Fibroblast of skin of left biceps (primary cell): ENCODE measurements at places on chromosomes 12 and 14.

DNA sequence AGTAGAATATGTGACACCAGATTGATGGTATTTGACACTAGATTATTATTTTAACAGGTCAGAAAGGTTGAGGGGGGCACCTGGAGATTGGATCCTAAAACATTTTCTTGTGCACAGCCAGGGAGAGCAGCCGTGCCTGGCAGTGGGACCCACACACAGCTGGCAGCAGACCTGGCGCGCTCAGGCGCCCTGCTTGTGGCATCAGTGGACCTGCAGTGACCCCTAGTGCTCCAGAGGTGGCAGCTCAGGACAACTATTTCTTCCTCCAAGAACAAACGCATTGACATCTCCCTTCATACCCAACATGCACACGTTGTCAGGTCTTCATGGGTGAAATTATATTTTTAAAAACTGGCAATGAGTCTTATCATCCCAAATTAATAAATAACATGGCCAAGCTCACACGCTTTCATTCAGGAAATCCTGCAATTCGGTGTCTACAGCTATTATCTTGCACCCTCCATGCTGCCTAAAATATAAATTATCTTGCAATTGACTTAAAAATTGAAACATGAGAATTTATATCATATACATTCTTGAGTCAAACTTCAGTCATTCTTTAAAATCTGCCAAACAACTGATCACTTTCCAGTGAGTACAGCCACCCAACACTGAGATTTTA lies 7.7 kb upstream of the TMEM132D start:
- peak; percentile 19 for DNase-seq

DNA sequence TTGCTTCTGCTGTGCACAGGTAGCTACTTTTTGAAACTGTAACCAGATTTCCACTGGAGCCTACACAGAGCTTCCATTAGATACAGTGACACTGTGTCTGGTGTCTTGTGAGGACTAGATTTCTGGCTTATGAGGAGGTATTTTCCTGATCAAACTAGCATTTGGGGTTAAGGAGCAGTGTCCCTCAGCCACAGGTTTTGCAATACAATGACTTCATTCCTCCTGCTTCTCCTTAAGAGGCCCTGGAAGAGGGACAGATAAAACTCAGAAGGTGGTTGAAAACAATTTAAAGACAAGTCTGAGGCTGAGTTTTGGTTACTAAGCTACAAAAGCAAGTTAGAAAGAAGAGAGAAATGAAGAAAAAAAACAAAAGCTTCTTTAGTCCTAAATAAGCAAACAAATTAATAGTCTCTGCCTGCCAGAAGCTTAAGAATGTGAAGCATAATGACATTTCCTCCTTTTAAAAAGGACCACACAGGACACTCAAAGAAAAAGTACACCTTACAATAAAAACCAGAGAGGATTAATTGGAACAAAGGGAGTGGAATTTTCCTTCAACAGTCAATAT lies 53.0 kb downstream of the PKP2 start:
- no peak for DNase-seq

- DNase-seq: peak; percentile 2
These were observed 34.1 kb downstream of the SCFD1 start for GRCh38 chr14:30656190-30656632.

GRCh38 chr12:89899651-89900050 lies 191.0 kb upstream of the ATP2B1 start:
- no peak for DNase-seq

GRCh38 chr14:56216626-56217379 lies 98.6 kb downstream of the PELI2 start:
- DNase-seq: peak; percentile 41

GRCh38 chr14:70005281-70005805 lies 126.1 kb downstream of the SMOC1 start:
- no peak for DNase-seq

DNA sequence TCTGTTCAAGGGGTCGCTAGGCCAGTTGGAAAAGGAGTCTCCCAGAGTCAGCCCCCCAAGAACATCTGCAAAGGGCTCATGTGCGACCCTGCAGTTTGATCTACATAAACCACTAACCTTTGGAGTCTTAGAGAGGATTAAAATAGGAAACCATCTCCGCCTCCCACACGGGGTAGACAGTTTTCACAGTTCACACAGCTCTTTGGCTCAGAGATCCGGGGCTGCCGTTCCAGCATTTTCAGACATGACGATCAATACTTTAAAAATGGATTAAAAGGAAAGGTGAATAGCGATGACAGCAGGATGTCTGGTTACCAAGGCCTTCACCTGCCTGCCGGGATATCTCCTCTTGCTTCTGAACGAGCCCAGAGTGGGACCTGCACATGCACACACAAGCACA lies 59.8 kb upstream of the BCL11B start:
- no peak for DNase-seq

DNA sequence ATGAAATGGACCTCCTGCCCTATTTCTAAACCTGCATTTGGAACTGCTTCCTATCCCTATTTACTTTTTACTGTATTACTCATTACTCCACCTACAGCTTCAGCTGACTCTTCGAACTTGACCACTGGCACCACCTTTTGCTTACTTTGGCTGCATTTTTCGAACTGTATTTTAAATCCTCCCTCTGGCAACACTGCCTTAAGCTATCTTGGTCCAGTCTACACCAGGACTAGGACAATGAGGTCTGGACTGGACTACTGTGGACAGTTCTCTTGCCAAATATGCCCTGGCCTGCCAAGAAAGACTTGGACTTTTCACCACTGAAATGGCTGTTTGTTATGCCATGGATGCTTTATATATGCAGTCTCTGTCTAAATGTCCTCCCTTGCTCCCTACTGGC lies 328.1 kb downstream of the BTG1 start:
- DNase-seq: no peak

GRCh38 chr14:89721956-89722355 lies 232.6 kb downstream of the EFCAB11 start:
- DNase-seq: no peak

GRCh38 chr12:103901518-103902173 lies 28.6 kb upstream of the HSP90B1 start:
- DNase-seq: no peak

DNA sequence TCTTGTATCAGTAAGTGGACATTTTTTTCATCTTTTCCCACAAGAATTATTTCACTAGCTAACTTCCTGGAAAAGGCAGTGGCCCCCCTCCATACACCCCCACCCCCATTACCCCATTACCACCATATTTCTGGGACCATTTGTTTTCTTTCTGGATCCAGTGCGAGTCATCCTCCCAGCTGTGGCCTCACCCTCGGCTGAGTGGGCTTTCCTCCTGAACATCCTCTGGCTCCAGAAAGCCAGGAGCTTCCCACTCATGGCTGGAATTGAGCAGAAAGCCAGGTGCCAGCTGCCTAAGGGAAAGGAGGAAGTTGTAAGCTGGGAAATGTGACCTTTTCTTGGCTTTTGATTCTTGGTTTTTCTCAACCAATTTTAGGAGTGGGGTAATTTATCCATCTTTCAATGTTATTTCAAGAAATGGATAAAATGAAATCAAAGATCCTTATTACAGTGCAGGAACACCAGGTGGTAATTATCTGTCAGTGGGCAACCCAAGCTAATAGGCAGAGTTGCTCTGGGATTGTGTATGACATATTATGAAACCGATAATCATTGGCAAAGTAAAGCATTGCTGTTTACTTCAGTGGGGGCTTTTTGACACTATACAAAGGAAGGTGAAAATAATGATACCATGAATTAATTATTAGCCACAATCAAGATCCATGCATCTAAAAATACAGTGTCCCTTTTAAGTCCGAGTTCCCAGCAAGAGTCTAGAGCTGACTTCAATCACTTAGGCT lies 124.6 kb downstream of the KICS2 start:
- no peak for DNase-seq

GRCh38 chr14:56891226-56891625 lies 80.9 kb upstream of the OTX2 start:
- no peak for DNase-seq

- DNase-seq: no peak
These were observed 5.6 kb downstream of the FAM234B start for GRCh38 chr12:13049816-13050215.

DNA sequence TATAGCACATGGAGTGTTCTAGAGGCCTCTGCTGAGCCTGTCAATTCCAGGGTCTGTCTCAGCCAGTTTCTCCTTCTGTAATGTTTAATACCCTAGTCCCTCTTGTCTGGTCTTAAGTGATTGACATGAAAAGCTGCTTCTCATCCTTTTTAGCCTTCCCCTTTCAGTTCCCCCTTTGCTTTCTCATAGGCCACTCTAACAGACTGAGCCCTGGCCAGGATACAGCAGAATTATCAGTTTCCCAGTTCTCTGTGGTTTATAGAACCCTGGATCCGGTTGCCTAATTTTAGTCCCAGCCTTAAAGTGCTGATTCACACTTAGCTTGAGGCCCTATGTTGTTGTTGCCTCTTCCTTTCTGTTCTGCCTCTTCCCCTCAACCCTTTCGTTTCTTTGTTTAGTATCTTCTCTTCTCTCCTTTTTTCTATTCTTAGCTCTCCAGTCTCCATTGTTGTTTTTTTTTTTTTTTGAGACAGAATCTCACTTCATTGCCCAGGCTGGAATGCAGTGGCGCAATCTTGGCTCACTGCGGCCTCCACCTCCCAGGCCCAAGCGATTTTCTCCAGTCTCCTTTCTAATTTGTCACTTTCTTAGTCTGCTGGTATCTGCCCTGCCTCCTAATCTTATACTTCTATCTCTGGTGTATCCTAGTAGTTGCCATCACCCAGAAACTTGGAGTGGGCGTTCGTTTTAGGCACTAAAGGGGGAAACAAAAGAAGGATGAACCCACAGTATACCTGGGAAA lies 2.9 kb upstream of the BIN2 start:
- peak; percentile 30 for DNase-seq

GRCh38 chr12:51955702-51956101 lies 4.2 kb downstream of the ACVR1B start:
- no peak for DNase-seq

DNA sequence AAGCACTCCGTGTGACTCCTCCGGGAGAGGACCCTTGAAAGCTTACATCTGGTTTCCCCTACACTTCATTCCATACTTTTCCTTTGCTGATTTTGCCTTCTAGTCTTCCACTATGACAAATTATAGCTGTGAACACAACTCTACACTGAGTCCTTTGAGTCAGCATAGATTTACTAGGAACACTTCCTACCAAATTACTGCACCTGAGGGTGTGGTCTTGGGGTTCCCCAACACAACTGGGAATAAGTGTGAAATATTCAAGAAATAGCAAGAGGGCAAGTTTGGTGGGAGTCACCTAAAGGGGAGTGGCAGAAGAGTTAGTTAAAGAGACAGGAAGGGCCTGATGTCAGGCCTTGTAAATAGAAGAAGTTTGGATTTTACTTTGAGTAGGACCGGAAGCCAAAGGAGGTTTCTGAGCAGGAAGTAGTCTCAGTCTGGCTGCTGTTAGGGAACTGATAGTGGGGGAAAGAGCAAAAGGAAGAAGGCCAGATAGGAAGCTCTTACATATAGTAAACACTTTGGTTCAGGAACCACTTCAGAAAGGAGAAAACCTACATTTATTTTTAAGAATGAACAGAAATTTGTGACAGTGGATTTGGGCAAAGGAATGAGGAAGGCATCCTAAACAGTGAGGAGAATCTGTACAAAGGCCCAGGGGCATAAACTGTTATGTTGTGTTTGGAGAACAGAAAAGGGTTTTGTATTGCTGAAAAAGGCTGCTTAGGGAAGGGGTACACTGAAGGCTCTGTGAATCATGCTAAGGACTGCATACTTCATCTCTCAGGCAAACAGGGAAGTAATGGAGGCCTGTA lies 14.2 kb downstream of the SEL1L start:
- no peak for DNase-seq

GRCh38 chr12:127962303-127962702 lies 304.7 kb upstream of the TMEM132C start:
- DNase-seq: no peak

GRCh38 chr12:47615711-47616110 lies 90.1 kb downstream of the RPAP3 start:
- no peak for DNase-seq

- DNase-seq: no peak
These were observed 94.2 kb downstream of the PLEKHA5 start for GRCh38 chr12:19223695-19224094.

DNA sequence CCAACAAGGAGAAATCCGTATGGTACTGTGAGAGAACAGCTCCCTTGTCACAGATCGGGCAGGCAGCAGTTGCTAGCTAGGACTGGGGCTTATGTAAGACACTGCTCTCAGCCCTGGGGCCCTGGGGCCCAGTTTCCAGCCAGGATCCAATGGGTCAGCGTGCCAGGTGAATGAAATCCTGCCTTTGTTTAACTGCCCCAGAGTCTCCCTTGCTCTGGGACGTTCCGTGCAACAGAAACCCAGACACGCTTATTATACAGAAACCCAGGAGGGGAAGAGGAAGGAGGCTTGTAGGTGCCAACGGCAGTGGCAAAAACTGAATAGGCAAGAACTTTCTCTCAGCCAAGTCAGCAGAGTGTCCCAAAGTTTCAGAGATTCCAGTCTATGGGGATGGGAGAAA lies 110.6 kb downstream of the DIO2 start:
- no peak for DNase-seq

GRCh38 chr14:104650057-104650980 lies 39.1 kb upstream of the INF2 start:
- no peak for DNase-seq

DNA sequence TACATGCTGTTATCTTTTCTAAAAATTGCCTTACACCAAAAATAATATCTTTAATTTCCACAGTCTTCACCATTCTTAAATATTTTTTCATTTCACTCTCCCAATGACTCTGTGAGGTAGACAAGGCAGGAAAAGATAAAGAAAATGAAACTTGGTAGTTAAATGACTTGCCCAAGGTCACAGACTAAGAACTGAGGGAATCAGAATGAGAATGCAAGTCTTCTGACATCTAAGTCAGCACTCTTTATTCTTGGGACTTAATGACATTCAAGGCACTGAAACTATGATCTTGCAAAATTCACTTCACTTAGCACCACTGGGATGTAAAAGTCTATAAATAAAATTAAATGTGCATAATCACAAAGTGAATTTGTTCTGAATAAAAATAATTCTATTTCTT lies 104.5 kb downstream of the SLC2A13 start:
- no peak for DNase-seq

GRCh38 chr14:32110548-32110896 lies 33.4 kb downstream of the ARHGAP5 start:
- no peak for DNase-seq

DNA sequence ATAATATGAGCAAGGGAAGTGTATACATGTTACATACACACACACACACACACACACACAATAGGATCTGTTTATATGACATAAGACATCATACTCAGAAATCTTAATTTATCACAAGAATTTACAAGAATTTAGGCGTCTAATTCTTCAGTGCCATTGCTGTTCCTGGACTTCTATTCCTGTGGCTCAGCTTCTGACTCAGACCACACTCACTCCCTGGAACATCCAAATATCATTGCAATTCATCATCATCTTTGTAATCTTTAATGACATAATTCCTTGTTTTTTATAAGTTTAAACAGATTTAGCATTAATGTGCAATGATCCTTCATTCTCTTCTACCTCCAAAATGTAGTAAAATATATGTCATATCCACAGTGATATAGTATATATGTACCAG lies 544.2 kb downstream of the FOXG1 start:
- DNase-seq: peak; percentile 36

- peak; percentile 86 for DNase-seq
These were observed 199.5 kb downstream of the ANO6 start for GRCh38 chr12:45415393-45415817.

- no peak for DNase-seq
These were observed 192.4 kb downstream of the DACT1 start for GRCh38 chr14:58830121-58830520.
